ENCODE measurements at places on chromosomes 13 and 19. TPM values are rescaled to one million over a fixed set of nuclear protein-coding genes. Genes with fewer than 3 reads are reported as not detected.

Gene SDHAF1
- polyA plus RNA-seq: 50.9 TPM

GRCh38 chr13:73358606-73359095 lies 299.8 kb downstream of the KLF5 start:
- no peaks in the 10 kb centered on the region for H3K36me3 ChIP-seq
- no peaks in the 10 kb centered on the region for H3K27me3 ChIP-seq
- no peak overlapping the region for H3K4me3 ChIP-seq
- no peak overlapping the region for H3K27ac ChIP-seq

- H3K27me3 ChIP-seq: no peaks in the 10 kb centered on the region
- H3K27ac ChIP-seq: peak overlapping the region; percentile 100
- peak overlapping the region; percentile 98 for H3K4me3 ChIP-seq
These were observed 5.8 kb downstream of the PPP6R1 start for GRCh38 chr19:55252760-55253663.

DNA sequence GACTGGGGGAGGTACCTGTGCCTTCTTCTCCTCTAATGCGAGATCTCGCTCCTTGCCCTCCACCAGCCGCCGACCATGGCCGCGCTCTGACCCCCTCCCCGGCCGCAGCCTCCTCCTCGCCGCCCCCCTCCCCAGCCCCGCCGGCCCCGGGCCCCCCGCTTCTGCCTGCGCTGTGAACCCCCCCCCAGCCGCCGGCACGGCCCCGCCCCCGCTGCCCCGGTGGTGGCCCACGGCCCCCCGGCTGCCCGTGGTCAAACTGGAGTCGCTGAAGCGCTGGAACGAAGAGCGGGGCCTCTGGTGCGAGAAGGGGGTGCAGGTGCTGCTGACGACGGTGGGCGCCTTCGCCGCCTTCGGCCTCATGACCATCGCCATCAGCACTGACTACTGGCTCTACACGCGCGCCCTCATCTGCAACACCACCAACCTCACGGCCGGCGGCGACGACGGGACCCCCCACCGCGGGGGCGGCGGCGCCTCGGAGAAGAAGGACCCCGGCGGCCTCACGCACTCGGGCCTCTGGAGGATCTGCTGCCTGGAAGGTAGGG lies at the start of gene CACNG8:
Gene CACNG8, plus strand, starts transcription at position 51 of the 545 bp plus-strand sequence.
- H3K27ac ChIP-seq: no peak within 1 kb of the TSS
- H3K4me3 ChIP-seq: peak within 1 kb of the TSS; percentile 56
- H3K27me3 ChIP-seq: peaks cover 67% of the 10 kb centered on the region
- H3K36me3 ChIP-seq: peaks cover 4% of the 10 kb centered on the region
- H3K4me1 ChIP-seq: peaks cover 11% of the 10 kb centered on the region

DNA sequence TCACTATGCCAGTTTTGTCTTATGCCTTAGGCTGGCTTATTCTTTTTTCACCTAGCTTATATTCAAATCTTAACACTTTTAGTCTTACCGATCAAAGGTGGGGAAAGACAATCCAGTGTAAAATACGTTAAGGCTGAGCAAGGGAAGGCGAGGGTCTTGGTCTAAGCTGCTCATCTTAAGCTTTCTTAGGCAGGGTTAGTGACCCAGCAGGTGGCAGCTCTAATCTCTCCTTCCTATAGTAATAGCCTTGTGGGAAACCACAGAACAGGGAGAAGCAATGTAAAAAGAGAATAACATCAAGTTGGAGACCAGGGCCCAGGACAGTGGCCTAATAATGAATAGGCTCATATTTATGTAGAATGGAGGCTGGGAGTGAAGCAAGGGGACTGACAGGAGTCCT lies 45.9 kb downstream of the COG3 start:
- peaks cover 74% of the 10 kb centered on the region for H3K36me3 ChIP-seq
- H3K4me3 ChIP-seq: no peak overlapping the region
- peaks cover 7% of the 10 kb centered on the region for H3K4me1 ChIP-seq
- no peaks in the 10 kb centered on the region for H3K27me3 ChIP-seq

DNA sequence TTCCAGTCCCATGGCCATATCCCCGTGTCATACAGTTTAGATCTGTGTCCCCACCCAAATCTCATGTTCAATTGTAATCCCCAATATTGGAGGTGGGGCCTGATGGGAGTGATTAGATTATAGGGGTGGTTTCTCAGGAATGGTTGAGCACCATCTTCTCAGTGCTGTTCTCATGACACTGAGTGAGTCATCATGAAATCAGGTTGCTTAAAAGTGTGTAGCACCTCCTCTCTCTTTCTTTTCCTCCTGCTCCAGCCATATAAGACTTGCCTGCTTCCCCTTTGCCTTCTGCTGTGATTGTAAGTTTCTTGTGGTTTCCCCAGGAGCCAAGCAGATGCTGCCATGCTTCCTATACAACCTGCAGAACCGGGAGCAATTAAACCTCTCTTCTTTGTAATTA lies 197.8 kb downstream of the NALCN start:
- H3K27me3 ChIP-seq: peaks cover 5% of the 10 kb centered on the region
- H3K36me3 ChIP-seq: no peaks in the 10 kb centered on the region
- no peak for DNase-seq
- no peak overlapping the region for H3K27ac ChIP-seq

DNA sequence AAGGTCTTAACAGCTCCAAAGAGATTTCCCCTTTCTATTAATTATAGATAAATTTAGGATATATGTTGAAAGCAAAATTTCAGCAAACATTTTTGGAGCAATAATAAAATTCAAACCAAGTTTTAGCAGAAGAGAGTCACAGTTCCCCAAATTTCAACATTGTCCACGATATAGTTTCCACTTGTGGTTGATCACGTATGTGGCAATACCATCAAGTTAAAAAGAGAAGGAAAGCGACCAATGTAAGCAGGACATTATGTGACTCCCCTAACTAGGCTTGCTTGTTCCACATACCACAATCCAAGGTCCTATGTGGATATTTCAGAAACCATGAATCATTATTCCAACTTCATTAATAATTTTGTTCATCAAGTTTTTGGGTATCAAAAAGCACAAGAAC lies 52.8 kb downstream of the ELF1 start:
- H3K27ac ChIP-seq: no peak overlapping the region
- H3K4me3 ChIP-seq: no peak overlapping the region
- no peak for DNase-seq
- H3K27me3 ChIP-seq: no peaks in the 10 kb centered on the region
- no peaks in the 10 kb centered on the region for H3K36me3 ChIP-seq

Gene AMH
- polyA plus RNA-seq: not detected

- no peak for DNase-seq
- H3K36me3 ChIP-seq: no peaks in the 10 kb centered on the region
- H3K27me3 ChIP-seq: no peaks in the 10 kb centered on the region
- no peak overlapping the region for H3K4me3 ChIP-seq
- H3K4me1 ChIP-seq: peaks cover 15% of the 10 kb centered on the region
- H3K27ac ChIP-seq: no peak overlapping the region
These were observed 6.9 kb upstream of the PLEKHF1 start for GRCh38 chr19:29658221-29658991.

Gene LGI4
- polyA plus RNA-seq: not detected

- DNase-seq: no peak
- H3K27ac ChIP-seq: no peak overlapping the region
- H3K4me1 ChIP-seq: peaks cover 96% of the 10 kb centered on the region
- no peak overlapping the region for H3K4me3 ChIP-seq
- peaks cover 72% of the 10 kb centered on the region for H3K36me3 ChIP-seq
These were observed 6.1 kb downstream of the RPS9 start for GRCh38 chr19:54206831-54207177.

DNA sequence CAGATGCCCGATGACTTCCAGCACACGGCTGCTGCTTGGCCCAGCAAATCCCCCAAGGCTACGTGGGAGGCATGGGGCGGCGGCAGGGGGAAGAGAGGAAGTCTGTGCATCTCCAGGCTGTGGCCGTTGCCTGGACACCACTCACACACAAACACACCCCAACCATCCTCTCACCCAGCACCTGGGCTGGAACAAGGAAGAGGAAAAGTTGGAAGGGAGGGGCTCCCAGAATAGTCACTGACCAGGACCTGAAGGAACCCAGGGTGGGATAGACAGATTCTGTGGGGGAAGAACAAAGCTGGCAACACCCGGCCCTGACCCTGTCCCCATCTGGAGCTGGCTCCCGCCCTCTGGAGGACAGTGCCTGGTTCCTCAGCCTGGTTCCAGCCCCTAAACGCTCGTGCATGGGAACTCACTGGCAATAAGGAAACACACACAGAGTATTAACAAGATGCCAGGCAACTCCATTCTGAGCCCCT lies 11.2 kb downstream of the PPP6R1 start:
- H3K4me3 ChIP-seq: no peak overlapping the region
- H3K36me3 ChIP-seq: no peaks in the 10 kb centered on the region
- H3K27ac ChIP-seq: no peak overlapping the region
- no peak for DNase-seq
- peaks cover 46% of the 10 kb centered on the region for H3K4me1 ChIP-seq

DNA sequence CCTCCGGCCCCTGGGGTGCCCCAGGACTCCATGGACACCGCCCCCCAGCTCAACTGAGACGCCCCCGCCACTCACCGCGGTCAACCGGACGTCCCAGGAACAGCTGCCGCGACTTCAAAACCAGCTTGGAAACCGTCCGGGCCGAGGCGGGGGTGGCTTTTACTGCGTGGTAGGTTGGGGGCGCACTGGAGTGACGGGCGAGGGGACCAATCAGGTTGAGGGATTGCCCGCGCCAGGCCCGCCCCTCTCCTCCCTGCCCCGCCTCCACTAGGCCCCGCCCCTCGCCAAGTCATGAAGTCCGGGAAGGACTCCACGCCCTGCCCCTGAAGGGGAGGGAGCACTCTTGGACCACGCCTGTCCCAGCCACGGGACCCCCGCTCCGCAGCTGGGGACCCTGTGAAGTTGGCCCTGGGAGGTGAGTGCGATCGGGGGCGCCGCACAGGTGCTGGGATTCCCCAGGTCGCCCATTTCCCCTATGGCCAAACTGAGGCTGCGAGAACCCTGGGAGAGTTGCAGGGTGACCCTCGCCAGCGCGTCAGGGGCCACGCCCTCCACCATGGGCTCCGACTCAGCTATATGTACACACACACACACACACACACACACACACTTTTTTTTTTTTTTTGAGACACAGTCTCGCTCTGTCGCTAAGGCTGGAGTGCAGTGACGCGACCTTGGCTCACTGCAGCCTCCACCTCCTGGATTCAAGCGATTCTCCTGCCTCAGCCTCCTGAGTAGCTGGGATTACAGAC lies at the start of gene PLIN3:
Gene PLIN3, minus strand, starts transcription at position 134 of the 752 bp plus-strand sequence. CDS start 6,273 bp downstream, outside the sequence.
- H3K4me1 ChIP-seq: peaks cover 18% of the 10 kb centered on the region
- H3K27ac ChIP-seq: peak within 1 kb of the TSS; percentile 62
- DNase-seq: peak; percentile 89
- no peaks in the 10 kb centered on the region for H3K36me3 ChIP-seq
- H3K27me3 ChIP-seq: no peaks in the 10 kb centered on the region

Gene NLRP5
- polyA plus RNA-seq: not detected

Gene MBD3L2
- not detected for polyA plus RNA-seq

Gene KLC3
- polyA plus RNA-seq: not detected

GRCh38 chr13:83423381-83423780 lies 458.9 kb downstream of the SLITRK1 start:
- H3K27me3 ChIP-seq: no peaks in the 10 kb centered on the region
- H3K27ac ChIP-seq: no peak overlapping the region
- H3K36me3 ChIP-seq: no peaks in the 10 kb centered on the region
- no peak for DNase-seq
- H3K4me1 ChIP-seq: no peaks in the 10 kb centered on the region
- H3K4me3 ChIP-seq: no peak overlapping the region

DNA sequence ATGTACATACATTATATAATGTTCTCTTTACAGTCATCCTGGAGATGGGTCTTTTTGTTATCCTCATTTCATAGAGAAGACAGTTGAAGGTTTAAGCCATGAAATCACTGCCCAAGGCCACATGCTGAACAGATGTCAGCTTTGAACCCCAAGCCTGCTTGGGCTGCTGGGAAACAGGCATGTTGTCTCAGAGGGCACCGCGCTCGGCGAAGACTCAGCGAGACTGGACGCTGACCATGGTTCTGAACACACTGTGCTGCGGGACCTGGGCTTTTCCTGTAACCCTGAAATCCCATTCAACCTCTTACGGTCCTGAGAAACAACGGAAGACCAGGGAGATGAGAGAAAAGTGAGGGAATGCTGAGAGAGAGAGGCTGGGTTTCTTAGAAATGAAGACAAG lies 27.3 kb downstream of the LRFN3 start:
- H3K27ac ChIP-seq: no peak overlapping the region
- no peak overlapping the region for H3K4me3 ChIP-seq
- H3K4me1 ChIP-seq: peaks cover 8% of the 10 kb centered on the region
- DNase-seq: no peak
- no peaks in the 10 kb centered on the region for H3K27me3 ChIP-seq

GRCh38 chr19:41297628-41298347 lies 12.2 kb upstream of the CCDC97 start:
- no peaks in the 10 kb centered on the region for H3K27me3 ChIP-seq
- peaks cover 73% of the 10 kb centered on the region for H3K4me1 ChIP-seq
- H3K4me3 ChIP-seq: peak overlapping the region; percentile 55
- peaks cover 33% of the 10 kb centered on the region for H3K36me3 ChIP-seq

DNA sequence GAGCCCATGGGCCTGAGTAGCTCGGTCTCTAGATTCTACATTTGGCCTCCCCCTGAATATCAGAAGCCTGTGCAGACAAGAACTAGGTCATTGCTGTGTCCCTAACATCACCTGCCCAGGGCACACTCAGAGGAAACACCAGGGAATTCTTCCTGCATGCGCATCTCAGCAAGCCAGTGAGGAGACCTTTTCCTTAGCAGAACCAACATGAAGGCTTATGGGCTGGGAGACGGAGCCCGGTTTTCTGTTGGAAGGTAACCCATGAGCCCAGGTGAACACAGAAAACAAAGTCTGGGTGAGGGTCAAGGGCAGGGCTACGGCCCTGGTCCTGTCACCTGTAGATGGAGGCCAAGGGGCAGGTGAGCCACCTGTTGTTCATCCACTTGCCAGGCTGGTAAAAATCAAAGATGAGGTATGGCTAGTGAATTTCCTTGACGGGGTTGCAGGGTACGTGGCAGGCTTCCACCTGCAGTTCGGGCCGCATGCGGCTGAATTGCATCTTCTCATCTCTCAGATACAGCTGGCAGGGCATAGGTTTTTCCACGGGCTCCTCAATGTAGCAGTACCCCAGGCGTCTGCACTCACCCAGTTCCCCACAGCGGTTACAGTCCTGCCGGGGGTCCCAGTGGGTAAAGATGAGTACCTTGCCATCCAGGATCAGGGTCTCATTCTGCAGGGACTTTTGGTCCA lies 3.6 kb upstream of the FAM187B start:
- DNase-seq: no peak
- H3K4me3 ChIP-seq: no peak overlapping the region
- no peaks in the 10 kb centered on the region for H3K27me3 ChIP-seq
- no peak overlapping the region for H3K27ac ChIP-seq
- no peaks in the 10 kb centered on the region for H3K36me3 ChIP-seq
- peaks cover 6% of the 10 kb centered on the region for H3K4me1 ChIP-seq

Gene FBN3
- polyA plus RNA-seq: not detected

Measured in naive thymus-derived CD8-positive, alpha-beta T cell (primary cell).